Omental fat pad (tissue), 4 donors: ENCODE measurements at places on chromosomes 11 and 22. TPM values are rescaled to one million over a fixed set of nuclear protein-coding genes. Genes with fewer than 3 reads are reported as not detected.

- no peak for DNase-seq
Observed at GRCh38 chr11:31812383-31813381, 1.6 kb upstream of the PAX6 start.

The F2 gene
- not detected for total RNA-seq

GRCh38 chr11:81869351-81870065, 864.2 kb downstream of the FAM181B start:
- DNase-seq, result no peak

DNA sequence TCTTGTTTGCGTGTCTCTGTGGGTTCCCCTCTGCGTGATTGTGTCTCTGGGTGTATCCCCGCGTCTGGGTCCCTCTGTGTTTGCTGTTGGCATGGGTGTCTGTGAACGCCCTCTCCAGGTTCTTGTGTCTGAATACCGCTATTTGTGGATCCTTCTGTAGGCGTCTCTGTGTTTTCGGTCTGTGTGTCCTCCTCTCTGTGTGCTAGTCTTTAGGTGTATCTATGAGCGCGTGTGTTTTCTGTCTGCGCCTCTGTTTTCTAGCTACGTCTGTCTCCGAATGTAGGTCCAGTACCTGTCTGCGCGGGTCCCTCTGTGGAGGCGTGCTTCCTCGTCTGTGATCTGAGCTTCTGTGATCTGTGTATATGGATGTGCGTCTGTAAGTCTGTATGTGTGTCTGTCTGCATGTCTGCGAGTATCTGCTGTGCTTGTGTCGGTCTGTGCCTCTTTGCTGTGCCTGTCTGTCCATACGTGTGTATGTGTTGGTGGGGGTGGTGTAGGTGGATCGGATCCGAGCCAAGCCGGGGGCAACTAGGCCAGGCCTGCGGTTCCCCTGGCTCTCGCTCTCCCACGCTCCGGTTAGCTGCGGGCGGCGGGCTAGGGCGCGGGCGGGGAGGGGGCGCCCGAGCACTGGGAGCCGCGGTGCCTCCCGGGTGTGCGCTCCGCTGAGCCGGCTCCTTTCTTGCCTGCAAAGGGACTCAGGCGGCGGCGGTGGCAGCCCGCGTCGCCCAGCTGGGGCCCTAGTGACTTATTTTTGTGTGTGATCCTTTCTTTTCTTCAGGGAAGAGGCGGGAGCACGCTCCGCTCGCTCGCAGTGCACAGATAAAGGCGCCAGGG, 105.3 kb upstream of the E2F8 start:
- no peak for DNase-seq

DNA sequence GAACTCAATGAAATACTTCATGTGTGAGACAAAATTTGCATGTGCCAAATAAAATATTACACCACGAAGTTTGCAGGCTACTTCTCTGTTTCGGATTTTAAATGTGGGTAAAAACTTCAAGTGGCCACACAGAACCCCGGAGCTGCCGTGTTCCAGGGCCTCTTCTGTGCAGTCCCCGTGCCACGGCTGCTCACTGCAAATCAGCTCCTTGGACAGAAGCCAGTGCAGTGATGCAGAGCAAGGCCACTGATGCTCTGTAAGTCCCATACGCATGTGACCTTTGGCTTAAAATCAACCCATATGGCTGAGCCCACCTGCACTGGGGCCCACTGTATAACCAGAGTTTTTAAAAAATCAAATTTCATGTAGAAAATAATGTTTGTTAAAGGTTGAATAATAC, 1309.4 kb downstream of the TBC1D22A start:
- DNase-seq, result no peak

- no peak for DNase-seq
Observed at GRCh38 chr22:29629903-29630516, 26.6 kb downstream of the NF2 start.

The PRR5 gene
- total RNA-seq, result 34.2 TPM
